Astrocyte of the cerebellum (primary cell): ENCODE measurements at places on chromosomes 3 and 15.

DNA sequence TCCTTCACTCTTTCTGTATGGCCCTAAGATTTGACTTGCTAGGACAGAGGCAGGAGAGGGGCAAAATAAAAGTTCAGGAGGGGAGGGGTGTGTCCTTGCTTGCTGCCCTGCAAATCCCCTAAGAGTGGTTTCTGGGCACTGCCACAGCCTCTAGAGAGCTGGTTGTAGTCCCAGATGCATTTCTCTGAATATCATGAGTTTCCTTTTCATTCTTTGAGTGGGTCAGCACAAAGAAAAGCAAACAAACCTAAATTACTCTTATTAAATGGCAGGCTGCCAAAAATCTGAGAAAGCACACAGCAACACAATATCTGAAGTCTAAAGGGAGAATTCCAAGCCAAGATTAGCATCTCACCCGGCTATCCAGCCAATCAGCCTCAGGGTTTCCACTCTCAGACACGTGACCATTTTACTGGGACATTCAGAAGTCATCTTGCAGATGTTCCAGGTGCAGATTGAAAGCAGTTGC lies 919.3 kb downstream of the TUSC7 start:
- peak; percentile 85 for DNase-seq

DNA sequence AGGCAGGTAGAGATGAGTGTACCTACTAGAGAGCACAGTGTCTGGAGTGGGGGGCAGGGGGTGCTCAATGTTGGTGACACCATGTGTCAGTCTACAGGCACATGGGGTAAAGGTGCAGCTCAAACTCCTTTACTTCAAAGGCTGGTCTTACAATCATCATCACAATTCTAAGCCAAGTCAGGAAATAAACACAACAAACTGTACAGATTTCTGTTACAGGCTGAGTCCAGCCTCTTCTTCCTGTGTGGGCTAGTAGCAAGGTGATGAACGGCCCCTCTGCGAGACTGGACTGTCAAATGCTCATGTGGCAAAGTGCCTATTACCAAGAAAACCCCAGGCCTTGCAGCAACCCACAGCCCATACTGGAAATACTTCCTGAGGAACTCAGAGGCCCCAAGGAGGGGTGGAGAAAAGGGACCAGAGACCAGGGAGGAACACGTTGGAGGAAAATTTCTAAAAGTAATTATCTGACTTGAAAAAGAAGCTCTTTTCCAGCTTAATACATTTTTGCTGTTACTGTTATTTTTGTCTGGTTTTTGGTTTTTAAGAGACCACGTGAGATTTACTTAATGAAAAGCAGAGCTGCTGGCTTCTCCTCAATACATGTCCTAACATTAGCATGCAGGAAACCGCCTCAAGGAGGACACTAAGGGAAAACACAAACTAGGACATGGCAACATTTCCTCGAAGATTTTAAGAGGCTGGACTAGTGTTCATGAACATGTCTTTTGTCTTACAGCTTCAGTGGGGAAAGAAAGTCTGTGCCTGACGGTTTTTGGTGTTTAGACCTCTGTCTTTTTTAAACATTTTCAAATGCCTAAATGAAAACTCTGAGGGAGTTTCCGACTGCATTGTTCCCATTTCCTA lies 29.5 kb downstream of the TBC1D2B start:
- no peak for DNase-seq

DNA sequence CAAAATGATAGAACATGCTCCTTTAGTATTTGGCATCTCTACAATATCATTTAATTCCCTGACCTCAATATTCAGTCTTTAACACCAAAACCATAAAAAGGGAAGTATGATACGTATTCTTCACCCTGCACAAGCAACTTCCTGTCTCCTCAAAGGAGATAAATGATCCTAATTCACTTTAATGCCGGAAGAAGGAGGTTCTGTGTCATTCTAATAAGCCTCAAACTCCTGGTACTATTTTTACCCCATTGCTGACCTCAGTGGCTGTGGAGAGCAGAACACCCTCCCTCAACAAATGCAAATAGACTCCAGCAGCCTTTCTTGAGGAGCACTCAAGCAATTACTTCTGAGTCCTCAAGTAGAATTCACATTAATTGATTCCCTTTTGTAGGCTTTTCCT lies 173.3 kb downstream of the TMEM108 start:
- DNase-seq = no peak

GRCh38 chr3:77096966-77097890 lies 57.3 kb downstream of the ROBO2 start:
- no peak for DNase-seq

- DNase-seq = no peak
Measured at GRCh38 chr3:126053513-126053912, 30.4 kb downstream of the SLC41A3 start.

GRCh38 chr3:165336786-165337185 lies 140.6 kb upstream of the SLITRK3 start:
- DNase-seq = no peak

- no peak for DNase-seq
Measured at GRCh38 chr15:49620199-49620598, 419 bp downstream of the FAM227B start.

GRCh38 chr3:36488077-36488789 lies 107.9 kb downstream of the STAC start:
- DNase-seq = no peak

DNA sequence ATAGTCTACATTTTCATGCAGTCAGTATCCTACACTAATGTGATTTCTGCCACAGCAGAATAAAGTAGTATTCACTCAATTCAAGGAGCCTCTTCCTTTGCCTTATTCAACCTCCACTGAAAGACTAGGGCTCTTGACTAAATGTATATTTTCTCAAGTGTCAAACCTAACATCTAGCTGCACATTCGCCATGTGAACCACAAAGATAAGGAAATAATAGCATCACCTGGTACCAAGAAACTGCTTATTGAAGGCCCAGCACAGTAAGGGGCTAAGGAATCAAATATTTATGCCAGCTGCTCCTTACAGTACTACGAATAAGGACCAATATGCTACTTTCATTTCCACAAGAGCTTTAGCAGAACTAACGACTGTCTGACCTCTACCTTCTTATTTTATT lies 1.3 kb downstream of the SRP14 start:
- DNase-seq = no peak

- DNase-seq = peak; percentile 28
Measured at GRCh38 chr3:17632401-17633100, 109.9 kb downstream of the TBC1D5 start.

GRCh38 chr3:87148020-87148419 lies 79.1 kb upstream of the CHMP2B start:
- no peak for DNase-seq

DNA sequence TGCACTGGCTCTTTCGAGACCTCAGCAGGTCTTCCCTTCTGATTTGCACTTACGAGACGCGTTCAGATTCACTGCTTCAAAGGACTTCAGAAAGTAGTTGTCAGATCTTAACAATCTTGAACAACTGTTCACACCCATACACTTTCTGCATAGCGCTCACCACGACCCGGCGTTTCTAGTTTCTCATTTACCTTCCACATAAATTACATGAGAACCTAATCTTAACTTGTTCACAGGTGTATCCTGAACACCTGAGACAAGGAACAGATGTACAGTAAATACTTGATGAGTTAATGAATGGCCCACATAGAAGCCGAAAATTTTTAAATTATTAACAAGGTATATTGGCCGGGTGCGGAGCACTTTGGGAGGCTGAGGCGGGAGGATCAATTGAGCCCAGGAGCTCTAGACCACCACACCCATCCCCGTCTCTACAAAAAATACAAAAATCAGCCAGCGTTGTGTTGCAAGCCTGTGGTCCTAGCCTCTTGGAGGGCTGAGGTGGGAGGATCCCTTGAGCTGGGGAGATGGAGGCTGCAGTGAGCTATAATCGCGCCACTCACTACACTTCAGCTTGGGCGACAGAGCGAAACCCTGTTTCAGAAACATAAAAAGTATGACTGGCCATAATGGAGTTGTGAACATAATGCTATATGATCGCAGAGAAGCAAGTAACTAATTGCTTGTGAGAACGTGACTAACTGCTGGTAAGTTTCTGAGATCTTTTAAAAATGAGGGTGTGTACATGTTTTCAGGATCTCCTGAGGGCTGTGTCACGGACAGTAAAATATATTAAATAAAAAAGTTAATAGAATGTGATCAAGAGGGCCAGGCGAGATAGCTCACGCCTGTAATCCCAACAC lies 984 bp upstream of the SMARCC1 start:
- no peak for DNase-seq

GRCh38 chr15:83248151-83249029 lies 36.1 kb downstream of the BNC1 start:
- DNase-seq = peak; percentile 65

DNA sequence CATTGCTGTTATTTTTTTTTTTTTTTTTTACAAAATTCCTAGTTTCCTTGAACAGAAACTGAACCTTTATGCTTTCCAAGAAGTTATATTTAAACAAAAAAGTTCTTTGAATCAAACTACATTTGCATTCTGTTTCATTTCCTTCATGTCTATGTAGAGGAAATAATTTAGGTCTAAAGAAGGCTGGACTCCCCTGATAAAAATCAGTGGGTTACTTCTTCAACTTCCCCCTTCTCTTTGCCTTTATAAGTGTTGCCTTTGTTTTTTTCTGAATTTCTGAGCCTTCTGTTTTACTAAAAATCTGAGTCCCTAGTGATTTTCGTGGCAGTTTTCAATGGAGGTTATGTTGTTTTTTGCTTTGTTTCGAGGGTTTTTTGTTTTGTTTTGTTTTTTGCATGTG lies 152.8 kb downstream of the CHDH start:
- no peak for DNase-seq

GRCh38 chr3:111694471-111694870 lies 99.3 kb upstream of the ZBED2 start:
- no peak for DNase-seq

- DNase-seq = no peak
Measured at GRCh38 chr3:79367066-79367465, 400.7 kb downstream of the ROBO1 start.

- no peak for DNase-seq
Measured at GRCh38 chr15:55194256-55194655, 2.5 kb downstream of the RSL24D1 start.

DNA sequence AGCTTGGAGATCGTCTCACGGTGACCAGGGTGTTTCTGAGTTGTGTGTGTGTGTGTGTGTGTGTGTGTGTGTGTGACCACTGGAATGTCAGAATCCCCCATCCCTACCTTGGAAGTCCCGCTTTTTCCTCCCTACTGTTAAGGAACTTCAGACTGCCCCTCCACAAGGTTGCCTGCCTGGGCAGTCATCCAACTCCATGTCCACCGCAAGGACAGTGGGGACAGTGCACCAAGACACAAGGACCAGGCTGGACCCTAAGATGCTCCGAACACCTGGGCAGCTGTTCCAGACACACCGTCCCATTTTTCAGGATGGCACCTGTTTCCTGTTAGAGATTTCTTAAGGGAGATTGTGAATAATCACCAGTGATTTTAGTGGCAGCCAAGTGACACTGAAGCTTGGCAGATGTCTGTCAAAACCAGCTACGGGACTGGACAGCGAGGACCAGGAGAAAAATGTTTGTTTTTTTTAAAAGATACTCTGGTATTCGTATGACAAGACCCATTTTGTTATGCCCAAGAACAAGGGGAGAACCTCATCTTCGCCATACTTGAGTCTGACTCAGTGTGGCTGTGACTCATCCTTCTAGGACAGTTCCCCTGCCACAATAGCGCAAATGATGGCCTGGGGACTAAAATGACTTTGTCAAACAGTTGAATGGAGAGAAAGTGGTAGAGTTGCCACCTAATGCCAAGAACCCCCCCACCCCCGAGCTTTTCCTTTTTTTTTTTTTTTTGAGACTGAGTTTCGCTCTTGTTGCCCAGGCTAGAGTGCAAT lies 15.5 kb downstream of the PAQR9 start:
- no peak for DNase-seq

DNA sequence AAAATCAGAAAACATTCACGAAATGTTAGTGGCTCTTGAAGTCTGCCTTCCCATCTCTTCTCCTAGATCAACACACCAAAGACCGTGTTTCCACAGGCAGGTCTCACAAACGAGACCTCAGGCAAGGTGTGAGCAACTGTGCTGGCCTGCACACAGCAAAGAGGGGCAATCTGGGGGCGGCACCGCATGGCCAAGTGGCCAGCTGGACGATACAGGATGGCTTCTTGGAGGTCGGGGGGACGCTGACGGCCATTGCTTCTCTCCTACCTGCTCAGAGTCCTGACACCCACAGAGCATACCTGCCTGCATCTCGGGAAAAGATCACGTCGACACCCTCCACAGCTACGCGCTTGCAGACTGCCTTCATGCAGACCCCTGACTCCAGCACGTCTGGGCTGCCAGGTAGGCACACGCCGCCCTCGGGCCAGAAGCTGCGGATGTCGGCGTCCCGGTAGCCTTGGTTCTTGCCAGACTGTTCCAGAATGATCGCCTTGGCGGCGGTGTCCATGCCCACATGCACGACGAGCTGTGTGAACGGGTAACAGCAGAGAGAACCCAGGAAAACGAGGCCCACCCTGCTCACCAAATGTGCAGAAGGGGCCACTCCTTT lies 38.4 kb downstream of the PGPEP1L start:
- DNase-seq = no peak

GRCh38 chr15:23855947-23856346 lies 168.8 kb upstream of the NDN start:
- no peak for DNase-seq

DNA sequence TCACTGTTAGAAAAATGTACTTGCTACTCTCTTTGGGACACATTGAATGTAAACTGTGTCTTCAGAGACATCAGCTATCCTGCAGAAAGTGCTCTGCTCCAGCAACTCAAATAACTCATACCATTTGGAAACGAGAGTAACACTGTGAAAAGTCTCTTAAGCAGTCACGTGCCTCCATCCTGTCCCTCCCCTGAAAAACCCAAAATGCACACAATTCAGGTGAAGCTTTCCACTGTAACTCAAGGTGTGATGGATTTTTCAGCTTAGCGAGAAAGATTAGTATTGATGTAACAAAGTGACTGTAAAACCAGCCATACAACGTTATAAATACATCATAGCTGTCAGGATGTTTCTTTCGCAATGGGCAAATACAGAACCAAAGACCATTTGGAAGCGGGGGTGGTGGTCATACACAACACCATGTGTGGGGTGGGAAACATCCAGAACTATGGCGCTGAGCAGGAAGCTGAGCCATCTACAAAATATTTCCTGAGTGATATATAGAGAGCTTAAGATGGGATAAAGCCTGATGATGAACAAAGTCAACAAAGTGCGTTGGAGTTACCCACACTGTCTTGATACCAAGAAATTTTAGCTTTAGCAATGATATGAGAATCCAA lies 332.3 kb downstream of the FOXP1 start:
- no peak for DNase-seq

DNA sequence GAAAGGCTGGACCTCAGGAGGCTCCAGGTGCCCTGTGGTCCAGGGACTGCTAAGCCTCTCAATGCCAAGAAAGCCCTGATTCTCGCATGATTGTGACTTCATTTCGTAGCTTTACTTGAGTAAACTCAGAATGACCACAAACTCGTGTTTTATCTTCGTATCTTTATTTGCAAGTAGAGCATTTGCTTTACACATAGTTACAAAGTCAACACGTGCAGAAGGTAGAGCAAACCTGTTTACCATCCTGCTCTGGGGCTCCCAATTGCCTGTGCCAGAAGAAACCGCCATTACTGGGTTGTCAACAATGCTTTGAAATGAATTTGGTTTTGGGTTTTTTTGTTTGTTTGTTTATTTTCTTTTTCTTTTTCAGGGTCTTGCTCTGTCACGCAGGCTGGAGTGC lies 5.8 kb upstream of the MESP1 start:
- no peak for DNase-seq
